NCI-H187 treated with DMSO at 0.1 percent for 48 hours (cell line): ENCODE measurements at places on chromosomes 5 and 9.

DNA sequence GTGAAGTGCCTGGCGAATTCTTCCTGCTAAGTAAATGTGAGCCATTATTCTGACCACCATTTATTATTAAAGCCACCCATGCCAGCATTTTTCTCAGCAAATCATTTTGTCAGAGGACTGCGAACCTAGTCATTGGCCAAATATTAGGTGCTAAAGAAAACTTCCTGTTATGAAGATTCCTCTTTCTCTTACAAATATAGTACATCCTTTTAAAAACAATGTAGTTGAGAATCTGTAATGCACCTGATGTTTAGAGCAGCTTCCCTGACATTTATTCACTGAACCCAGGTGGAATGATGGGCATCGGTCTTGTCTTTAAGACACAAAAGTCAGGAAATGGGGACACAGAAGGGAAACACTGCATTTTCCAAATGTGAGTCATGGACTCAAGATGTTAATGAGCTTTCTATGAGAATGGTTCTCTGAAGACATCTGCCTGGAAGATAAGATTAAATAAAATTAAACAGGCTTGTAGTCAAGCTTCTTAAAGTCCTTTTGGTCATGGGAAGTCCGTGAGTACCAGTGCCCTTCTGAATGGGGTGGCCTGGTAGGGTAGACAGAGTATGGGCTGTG lies 290.6 kb downstream of the FBXL7 start:
- no peak for DNase-seq

DNA sequence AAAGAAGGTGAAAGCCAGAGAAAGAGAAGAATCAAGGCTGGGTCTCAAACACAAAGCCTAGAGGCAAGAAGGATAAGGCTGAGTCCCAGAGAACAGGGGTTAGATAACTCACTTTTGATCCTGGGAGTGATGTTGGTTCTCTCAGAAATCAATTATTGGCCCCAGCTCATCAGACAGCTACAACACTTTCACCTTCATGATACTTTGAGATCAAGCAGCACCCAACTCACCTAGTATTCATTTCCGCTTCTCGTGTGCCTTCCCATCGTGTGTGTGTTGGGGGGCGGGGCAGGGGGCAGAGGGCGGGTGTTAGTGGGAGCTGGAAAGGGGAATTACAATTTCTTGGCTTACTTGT lies 92.2 kb upstream of the RAD23B start:
- DNase-seq: no peak

- no peak for DNase-seq
Observed at GRCh38 chr5:15499528-15500324, at the start of gene FBXL7. Gene FBXL7 (plus strand): TSS chr5:15500180.

GRCh38 chr5:23649594-23649993 lies 142.2 kb downstream of the PRDM9 start:
- DNase-seq: no peak

- no peak for DNase-seq
Observed at GRCh38 chr9:656926-657568, 184.4 kb upstream of the DMRT1 start.

GRCh38 chr5:180043377-180043776 lies 28.2 kb downstream of the RNF130 start:
- DNase-seq: no peak

DNA sequence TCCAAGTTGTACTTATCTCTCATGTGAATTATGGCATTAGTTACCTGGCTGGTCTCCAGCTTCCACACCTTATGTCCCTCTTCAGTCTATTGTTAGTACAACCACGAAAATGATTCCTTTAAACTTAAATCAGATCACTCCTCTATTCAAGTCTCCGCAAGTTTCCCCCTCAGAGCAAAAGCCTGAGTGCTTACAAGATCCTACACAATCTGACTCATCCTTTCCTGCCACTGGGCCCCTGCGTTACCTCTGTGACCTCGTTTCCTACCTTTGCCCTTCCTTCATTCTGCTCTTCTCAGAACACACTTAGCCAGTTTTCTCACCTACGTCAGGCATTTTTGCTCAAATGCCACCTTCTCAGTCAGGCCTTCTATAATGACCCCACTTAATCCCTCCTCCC lies 45.1 kb upstream of the GLIS3 start:
- DNase-seq: no peak

DNA sequence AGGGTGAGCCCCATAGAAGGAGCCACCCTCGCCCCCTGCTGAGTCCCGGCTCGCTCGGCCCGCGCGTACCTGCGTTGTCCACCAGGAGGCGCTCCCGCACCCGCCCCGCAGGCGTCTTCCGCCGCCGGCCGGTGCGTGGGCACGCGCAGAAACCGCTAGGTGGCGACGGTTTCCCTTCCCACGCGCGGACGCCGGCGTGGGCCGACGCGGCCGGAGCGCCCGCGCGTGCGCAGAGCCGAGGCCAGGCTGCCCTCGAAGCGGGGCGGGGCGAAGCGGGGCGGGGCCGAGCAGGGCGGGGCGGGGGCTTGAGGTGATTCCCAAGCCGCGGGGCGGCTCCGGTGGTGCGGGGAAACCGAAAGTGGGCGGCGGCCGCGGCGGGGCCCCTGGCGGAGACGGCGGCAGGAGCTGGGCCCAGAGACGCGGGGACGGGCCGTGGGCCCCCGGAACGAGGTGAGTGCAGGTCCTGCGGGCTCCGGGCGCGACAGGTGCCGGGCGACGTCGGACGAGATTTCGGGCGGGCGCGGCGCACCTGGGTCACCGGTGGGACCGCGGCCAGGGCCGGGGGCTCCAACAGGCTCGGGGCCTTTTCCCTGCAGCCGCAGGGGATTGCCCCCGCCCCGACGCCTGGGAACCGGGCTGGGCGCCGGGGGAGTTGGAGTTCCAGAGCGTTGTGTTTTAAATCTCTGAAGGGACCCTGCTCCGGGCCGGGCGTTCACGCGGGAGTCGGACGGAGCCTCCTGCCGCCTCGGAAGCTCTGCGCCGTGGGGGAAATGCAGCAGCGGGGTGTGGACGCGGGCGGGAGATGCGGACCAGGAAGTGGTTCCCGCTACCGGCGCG lies at the start of gene TDRD7:
TDRD7 (plus strand) TSS at position 308 of the 837 bp plus-strand sequence. CDS start 16,370 bp downstream, outside the sequence.
- DNase-seq: no peak

DNA sequence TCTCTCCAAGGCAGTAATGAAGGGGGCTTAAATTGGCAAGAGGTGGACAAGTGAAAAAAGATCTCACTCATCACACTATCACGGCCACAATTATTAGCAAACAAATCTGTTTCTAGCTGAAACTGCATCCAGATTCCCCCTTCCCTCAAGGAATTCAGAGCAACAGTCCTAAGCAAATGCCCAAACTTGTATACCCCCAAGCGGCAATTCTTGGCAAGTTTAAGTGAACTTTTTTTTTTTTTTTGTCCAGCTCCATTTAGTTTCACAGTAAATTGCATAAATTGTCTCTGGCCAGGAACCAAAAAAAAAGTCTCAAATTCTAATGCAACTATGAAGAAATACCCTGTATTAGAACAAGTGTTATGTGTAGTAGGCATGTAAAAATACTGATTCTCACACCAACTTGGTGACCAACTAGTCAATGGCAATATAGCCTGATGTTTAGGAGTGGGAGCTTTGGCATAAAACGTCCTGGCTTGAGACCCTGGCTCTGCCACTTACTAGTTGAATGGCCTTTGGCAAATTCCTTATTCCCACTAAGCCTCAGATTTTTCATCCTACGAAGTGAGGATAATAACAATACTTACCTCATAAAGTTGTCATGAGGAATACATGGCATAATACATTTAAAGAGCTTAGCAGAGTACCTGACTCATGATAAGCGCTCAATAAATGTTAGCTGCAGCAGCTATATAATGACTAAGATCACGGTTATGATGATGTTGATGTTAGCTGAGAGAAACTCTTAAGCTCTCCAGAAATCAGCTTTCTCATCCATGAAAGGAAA lies 193.2 kb downstream of the ADAMTSL1 start:
- DNase-seq: no peak

GRCh38 chr9:87442451-87442850 lies 55.2 kb upstream of the DAPK1 start:
- DNase-seq: no peak

DNA sequence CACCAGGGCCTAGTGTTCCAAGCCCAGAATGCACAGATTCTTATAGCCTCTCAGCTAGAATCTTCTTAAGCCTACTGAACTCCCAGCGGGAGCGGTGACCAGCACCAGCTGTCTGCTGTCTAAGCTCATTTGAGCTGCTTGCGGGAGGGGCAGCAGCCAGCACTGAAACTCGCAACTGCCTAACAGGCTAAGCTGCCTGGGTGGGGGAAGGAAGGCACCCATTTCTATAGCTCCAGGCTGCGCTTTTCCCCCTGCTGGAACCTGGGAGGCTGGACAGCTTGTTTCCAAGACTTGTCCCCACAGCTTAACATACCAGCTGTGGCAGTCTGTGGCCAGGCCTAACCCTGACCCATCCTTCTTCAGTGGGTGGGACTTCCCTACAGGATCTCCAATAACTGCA lies 512.9 kb downstream of the EFNA5 start:
- no peak for DNase-seq

- no peak for DNase-seq
Observed at GRCh38 chr5:15902066-15902465, 277.5 kb downstream of the MARCHF11 start.

DNA sequence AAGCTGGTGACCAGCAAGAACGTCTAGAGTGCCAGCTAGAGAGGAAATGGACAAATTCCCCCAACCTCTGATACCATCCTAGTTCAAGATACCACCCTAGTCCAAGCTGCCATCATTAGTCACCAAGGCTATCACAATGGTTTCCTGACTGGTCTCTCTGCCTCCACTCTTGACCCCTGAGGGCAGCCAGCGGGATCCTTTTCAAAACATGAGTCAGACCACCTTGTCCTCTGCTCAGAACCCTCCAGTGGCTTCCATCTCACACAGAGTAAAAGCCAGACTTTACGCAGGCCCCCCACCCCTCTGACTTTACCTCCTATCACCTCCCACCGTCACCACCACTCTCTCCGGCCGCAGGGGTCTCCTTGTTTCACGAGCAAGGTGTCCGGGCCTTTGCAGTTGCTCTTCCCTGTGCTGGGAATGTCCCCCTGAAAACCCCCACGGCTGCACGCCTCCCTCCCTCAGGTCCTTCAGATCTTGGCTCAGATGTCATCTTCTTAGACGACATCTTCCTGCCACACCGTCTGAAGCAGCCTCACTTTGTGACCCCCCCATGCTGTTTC lies 42.2 kb upstream of the FBXW11 start:
- no peak for DNase-seq

DNA sequence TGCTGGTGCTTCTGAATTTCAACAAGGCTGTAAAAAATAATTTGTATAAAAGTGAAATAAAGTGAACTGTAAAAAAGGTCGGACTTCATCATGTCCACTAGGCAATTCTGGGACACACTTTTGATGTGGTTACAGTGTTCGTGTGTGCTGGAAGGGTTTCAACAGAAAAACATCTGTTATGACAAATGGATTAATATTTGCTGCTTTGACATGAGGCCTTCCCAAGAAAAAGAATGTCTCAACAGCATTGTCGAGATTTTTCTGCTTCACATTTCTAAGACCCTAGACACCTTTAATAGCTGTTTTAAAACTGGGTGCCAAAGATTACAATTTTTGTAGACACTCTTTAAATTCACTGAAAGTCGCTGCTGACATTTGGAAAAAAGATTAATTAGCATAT lies 216.6 kb downstream of the SLC12A2 start:
- no peak for DNase-seq

GRCh38 chr9:107142430-107142829 lies 140.6 kb upstream of the RAD23B start:
- DNase-seq: no peak

GRCh38 chr9:6852243-6852963 lies 94.6 kb downstream of the KDM4C start:
- no peak for DNase-seq

DNA sequence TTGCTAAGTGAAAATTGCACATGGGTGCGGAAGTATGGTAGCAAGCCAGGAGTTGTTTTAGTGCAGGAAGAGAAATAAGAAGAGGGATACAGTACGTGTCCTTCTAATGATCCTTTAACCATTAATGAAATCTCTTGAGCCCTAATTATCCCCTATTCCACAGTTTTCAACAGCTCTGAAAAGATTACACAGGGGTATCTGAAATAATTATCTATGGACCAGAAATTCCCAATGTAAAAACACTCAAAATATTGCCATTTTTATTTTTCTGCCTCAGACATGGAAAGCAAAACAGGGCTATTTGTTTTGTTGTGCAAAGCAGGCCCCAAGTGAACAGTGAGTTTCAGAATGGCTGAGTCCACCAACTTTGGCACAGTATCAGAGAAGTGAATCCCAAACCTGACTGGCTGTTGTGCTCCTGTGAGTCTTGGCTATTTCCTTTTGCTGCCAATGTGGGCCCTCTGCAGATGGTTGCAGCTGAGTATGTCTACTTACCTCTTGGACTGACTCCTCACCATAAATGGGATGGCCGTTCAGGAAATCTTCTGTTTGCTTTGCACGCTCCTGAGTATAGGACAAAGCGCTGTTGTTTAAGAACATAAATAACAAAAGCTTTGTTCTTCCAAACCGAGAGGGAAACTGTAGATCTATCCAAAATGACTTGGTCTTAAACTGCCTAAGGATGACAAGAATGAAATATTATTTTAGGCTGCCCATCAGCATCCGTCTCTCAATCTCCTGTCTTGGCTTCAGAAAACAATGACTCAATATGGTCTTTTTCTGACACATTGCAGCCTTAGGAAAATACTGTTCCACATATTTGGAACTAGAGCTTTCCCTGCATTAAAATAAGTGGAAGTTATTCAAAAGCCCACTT lies 204.1 kb downstream of the DEPDC1B start:
- no peak for DNase-seq

DNA sequence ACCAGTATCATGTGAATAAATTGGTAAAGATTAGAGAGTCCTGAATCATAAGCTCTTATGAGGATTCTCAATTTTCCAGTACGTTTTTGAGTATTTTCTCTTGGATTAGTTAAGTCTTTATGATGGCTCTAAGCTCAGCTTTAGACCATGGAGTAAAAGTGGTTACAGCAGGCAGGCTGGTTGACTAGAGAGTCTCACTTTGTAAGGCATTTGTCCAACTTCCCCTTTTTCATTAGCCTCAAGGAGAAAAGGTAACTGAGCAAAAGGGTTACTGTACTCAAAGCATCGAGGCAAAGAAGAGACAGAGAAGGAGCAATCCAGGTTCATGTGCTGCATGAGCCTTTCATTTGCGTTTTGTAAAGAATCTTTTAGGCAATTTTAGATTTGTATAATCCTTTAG lies 8.5 kb downstream of the NOP16 start:
- no peak for DNase-seq

DNA sequence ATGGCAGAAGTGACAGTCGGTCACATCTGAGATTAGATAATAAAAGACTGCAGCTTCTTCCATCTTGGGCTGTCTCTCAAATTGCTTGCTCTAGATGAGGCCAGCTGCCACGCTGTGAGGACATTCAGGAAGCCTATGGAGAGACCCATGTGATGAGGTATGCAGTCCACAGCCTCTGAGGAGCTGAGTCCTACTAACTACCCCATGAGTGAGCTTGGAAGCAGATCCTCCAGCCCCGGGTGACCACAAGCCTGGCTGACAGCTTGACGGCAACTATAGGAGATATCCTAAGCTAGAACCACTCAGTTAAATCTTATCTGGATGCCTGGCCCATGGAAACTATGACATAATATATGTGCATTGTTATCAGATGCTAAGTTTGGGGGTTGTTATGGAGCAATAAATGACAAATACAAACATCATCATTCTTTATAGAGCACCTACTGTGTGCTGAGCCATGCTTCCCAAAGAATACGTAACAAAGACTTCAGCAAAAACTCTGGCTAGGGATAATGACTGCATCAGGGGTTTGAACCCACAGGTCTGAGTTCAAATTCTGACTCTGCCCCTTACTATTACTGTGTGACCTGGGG lies 26.7 kb downstream of the KCNV2 start:
- no peak for DNase-seq
